PC-3 (cell line): ENCODE measurements at places on chromosomes 1 and 21. TPM values are rescaled to one million over a fixed set of nuclear protein-coding genes. Genes with fewer than 3 reads are reported as not detected.

Gene ADGRL4
- total RNA-seq, result not detected in 2 replicates

Gene PTCH2
- 0.12 TPM in 1 of 2 replicates, not detected in the other for total RNA-seq

Gene PPIAL4G
- not detected in 2 replicates for total RNA-seq

GRCh38 chr1:115946116-115946515, 30.2 kb upstream of the SLC22A15 start:
- H3K27ac ChIP-seq, result no peak overlapping the region
- H3K4me1 ChIP-seq, result peaks cover 11% of the 10 kb centered on the region
- no peak overlapping the region for H3K4me3 ChIP-seq
- no peak for DNase-seq
- H3K27me3 ChIP-seq, result no peaks in the 10 kb centered on the region

DNA sequence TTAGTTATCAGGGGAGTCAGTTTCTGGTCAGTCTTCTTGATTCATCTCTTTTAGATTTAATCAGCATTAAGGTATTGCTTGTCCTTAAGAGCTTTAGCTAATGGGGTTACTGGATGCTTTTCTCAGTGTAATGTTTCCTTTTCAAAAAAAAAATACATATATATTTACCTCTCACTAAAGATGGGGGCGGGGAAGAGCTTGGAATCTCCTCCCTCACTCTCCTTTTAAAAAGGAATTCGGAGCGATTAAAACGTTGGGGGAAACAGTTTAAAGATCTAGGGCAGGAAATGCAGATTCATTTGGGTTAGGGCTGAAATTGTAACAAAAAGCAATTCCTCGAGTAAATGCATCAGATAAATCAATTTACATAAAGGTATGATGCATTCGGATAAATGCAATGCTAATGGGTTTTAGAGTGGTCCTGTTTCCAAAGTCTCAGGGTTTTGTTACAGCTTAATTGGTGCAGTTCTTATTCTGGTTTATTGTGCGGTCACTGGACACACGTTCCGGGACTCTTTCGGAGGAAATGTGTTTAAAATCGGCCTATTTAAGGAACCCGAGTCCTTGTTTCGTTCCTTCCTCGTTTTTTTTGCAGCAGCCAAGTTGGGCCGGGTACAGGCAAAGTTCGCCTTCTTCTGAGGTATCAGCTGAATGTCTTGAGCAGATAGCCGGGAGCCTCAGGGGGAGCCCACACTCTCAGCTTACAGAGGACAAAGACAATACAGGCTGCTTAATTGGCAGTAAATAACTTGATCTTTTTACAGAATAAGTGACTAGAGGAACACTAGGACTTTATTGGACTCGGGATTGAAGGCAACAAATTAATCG, 1.6 kb downstream of the LMO4 start:
- no peaks in the 10 kb centered on the region for H3K27me3 ChIP-seq
- H3K36me3 ChIP-seq, result no peaks in the 10 kb centered on the region
- peaks cover 35% of the 10 kb centered on the region for H3K4me1 ChIP-seq
- DNase-seq, result peak; percentile 33

DNA sequence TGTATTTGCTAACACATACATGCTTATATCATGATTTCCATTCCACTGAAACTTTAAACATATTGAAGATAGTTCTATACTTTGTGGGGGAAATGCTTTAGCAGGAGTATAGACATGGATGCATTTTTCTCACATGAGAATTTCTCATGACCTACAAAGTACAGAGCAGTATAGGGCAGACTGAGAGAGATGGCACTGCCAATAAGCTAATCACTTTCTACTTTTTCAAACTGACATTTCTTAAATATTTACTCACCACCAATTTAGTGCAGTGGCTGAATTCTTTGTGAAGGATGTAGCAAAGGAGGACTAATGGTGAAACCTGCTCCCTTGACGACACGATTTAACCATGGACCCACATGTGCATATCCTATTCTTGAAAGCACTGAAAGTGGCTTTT, 923.5 kb downstream of the ADGRL2 start:
- DNase-seq, result no peak
- H3K4me3 ChIP-seq, result no peak overlapping the region
- H3K4me1 ChIP-seq, result no peaks in the 10 kb centered on the region
- H3K27ac ChIP-seq, result no peak overlapping the region

- no peak for DNase-seq
- H3K27ac ChIP-seq, result no peak overlapping the region
- no peaks in the 10 kb centered on the region for H3K27me3 ChIP-seq
- H3K4me1 ChIP-seq, result no peaks in the 10 kb centered on the region; the same call in 1 of the 2 replicates
- H3K4me3 ChIP-seq, result no peak overlapping the region
- no peaks in the 10 kb centered on the region for H3K36me3 ChIP-seq
Observed at GRCh38 chr1:27623327-27624212, 11.4 kb downstream of the FGR start.

DNA sequence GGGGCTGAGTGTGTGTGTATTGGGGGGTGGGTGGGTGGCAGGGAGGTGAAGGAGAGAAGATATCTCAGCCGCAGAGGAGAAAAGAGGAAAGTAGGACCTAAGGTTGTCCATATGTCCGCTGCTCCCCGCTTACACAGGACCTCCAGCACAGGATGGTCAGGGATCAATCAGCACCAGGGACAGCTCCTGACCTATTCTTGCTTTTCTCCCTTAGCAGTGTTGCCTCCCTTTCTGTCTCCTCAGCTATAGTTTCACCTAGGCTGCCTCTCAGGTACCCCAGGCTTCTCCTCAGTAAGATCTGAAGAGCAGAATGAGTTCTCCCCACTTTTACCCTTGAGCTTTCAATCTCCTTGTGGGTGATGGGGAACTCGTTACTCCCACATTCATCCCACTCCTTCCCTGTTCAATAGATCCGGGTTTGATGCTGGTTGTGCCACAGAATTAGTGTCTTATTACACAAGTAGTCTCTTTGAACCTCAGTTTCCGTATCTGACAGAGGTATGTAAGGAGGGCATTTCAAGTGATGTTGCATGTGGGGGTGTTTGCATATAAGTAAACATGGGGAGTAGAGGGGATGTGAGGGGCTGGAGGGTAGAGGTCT, 1.4 kb upstream of the DPH2 start:
- H3K36me3 ChIP-seq, result peaks cover 24% of the 10 kb centered on the region
- no peak overlapping the region for H3K27ac ChIP-seq
- H3K4me3 ChIP-seq, result no peak overlapping the region
- peaks cover 9% of the 10 kb centered on the region for H3K4me1 ChIP-seq
- peak; percentile 44 for DNase-seq
- no peaks in the 10 kb centered on the region for H3K27me3 ChIP-seq

GRCh38 chr1:84884671-84885389, 8.2 kb downstream of the LPAR3 start:
- H3K4me3 ChIP-seq, result no peak overlapping the region
- H3K36me3 ChIP-seq, result 0 out of 2 replicates have a peak, but pooled peaks cover 3% of the 10 kb centered on the region
- DNase-seq, result peak; percentile 32
- no peaks in the 10 kb centered on the region for H3K27me3 ChIP-seq

DNA sequence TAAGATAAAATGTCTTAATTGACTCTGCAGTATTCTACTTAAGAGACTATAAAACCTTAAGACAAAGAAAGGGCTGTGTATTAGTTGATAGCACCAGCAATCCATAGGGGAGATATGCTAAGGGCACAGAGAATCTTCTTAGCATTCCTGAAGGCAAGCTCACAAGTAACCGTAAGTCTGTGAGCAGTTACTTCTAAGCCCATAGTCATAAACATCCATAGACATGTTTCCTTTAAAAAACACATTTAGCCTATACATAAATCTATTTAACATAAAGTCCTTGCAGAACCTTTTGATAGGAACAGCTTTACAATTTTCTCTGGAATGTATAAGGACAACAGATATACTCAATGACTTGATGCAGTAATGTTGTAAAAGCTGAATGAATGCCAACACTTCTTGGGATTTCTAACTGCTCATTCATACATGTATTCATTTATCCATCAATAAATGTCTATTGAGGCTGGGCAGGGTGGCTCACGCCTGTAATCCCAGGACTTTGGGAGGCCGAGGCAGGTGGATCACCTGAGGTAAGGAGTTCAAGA, 6.3 kb upstream of the ERRFI1 start:
- peak overlapping the region; percentile 70 for H3K27ac ChIP-seq
- no peak for DNase-seq
- no peak overlapping the region for H3K4me3 ChIP-seq
- H3K4me1 ChIP-seq, result peaks cover 24% of the 10 kb centered on the region
- H3K36me3 ChIP-seq, result no peaks in the 10 kb centered on the region

DNA sequence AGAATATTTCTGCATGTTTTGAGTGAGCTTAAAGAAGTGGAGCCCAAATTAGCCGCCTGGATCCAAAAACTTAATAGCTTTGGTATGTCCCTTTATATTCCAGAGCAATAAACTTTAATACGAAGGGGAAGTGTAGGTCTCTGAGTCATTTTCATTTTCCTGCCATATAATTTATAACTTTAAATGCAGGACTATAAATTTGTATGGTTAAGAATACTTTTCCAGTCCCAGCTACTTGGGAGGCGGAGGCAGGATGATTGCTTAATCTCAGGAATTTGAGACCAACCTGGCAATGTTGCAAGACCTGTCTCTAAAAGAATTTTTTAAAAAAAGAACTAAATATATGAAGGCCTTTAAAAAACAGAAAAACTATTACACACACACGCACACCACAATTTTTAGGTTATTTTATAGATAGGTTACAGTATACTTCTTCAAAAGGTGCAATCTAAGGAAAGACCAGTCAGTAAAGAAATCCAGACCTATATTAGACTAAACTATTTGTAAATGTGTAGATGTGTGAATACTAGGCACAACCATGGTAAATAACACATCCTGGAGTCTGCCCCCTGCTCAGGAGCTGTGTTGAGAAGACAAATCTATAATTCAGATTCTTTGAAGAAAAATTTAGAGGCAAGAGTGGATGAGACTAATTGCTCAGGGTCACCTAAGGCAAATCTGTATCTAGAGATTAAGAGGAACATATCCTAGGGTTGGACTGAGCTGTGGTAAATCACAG, 80.3 kb downstream of the TTC3 start:
- H3K36me3 ChIP-seq, result peaks cover 47% of the 10 kb centered on the region
- H3K27ac ChIP-seq, result peak overlapping the region; percentile 90
- peaks cover 42% of the 10 kb centered on the region for H3K4me1 ChIP-seq
- H3K27me3 ChIP-seq, result no peaks in the 10 kb centered on the region

- no peak overlapping the region for H3K4me3 ChIP-seq
- peaks cover 31% of the 10 kb centered on the region; the same call in 1 of the 2 replicates for H3K36me3 ChIP-seq
- no peak overlapping the region for H3K27ac ChIP-seq
Observed at GRCh38 chr1:3627515-3628253, 2.9 kb downstream of the TPRG1L start.

GRCh38 chr1:236301958-236302335, 20.2 kb upstream of the ERO1B start:
- DNase-seq, result no peak
- no peaks in the 10 kb centered on the region for H3K36me3 ChIP-seq
- no peaks in the 10 kb centered on the region for H3K27me3 ChIP-seq
- no peak overlapping the region for H3K4me3 ChIP-seq
- H3K27ac ChIP-seq, result no peak overlapping the region
- H3K4me1 ChIP-seq, result no peaks in the 10 kb centered on the region

DNA sequence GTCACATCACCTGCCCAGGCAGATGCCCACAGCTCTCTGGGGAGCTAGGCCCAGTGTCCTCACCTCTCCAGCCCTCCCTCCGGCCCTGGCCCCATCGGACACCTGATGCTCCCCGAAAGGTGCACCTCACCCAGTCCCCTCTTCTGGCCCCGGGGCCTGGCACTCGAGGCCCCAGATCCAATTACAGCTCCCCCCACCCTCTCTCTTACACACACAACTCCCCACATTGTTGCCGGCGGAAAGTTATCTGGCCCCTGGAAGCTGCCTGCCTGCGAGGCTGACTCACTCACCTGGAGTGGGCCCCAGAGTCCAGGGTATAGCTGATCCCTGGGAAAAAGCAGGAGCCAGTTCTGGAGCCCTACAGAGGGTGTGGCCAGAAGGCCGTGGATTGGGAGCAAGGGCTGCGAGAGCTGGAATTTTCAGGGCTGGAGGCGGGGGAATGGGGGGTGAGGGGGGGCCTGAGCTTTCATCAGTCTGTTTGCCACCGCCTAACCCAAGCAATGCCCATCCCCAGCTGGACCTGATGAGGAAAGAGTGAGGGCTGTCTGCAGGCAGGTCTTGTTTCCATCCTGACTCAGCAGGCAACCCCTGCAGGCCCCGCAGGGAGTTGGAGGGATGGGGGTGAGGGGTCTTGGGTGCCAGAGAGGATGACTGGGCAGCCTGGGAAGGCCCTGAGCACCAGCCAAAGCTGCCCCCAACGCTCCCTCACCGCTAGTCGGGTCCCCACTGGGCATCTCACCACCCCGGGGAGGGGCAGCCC, 948 bp downstream of the FBXO2 start:
- H3K27ac ChIP-seq, result peak overlapping the region; percentile 61
- H3K4me1 ChIP-seq, result peaks cover 28% of the 10 kb centered on the region
- H3K4me3 ChIP-seq, result peak overlapping the region; percentile 32; the same call in 1 of the 2 replicates
- DNase-seq, result peak; percentile 87
- H3K36me3 ChIP-seq, result no peaks in the 10 kb centered on the region

DNA sequence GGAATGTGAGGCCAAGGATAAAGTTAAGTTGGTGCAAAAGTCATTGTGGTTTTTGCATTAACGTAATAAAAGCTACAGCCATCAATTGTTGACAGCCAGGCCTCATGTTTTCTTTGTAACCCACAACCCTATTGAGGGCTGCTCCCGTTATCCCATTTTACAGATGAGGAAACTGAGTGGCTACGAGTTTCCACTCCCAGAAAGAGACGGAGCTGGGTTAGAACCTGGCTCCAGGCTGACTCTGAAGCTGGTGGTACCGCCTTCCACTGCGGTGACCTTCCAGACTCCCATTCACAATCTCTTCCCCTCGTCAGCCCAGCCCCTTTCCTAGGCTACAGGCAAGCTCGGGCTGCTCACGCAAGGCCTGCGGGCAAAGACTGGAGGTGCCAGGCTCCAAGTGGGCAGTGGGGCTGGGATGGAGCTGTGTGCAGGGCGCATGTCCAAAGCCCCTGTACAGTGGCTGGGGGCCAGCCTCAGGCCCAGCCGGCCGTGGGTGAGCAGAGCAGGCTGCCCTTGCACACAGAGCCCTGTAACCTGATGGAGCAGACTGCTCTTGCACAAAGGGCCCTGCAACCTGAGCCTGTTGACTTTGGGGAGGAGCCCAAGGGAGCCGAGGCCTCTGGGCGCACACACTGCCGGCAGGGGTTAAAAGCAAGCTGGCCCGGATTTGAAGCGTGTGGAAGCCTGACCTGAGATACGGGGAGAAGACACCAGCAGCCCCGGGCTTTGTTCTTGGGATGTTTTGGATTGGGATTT, 97.4 kb upstream of the TMPRSS2 start:
- H3K4me1 ChIP-seq, result peaks cover 11% of the 10 kb centered on the region; the same call in 1 of the 2 replicates
- H3K36me3 ChIP-seq, result no peaks in the 10 kb centered on the region
- peak; percentile 55 for DNase-seq
- H3K4me3 ChIP-seq, result no peak overlapping the region
- H3K27ac ChIP-seq, result no peak overlapping the region
